ENCODE measurements at places on chromosomes 2 and 18.
A peak's percentile ranks its signal among the peaks of the same experiment; 100 is the strongest.

DNA sequence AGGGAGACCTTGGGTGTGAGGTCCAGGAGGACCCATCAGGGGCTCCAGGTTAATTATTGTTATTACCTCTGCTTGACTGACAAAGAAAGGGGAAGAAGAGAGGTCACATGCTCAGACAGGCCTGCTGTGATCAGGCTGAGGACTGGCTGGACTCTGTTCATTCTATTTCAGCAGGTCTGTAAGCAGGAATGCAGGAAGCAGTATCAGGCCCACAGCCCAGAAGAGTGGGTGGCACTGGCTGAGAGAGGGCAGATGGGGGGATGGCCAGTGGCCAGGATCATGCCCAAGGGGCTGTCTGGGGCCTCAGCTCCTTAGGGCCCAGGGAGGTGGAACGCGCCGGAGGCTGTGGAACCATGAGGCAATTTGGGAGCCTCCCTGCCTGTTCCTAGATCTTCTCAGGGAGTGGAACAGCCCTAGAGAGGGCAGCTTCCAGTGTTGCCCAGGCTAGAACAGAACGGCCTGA lies 43.7 kb upstream of the ZBTB7C start:
- no peak for DNase-seq

GRCh38 chr18:12744103-12744502 lies 41.3 kb downstream of the PSMG2 start:
- DNase-seq: peak; percentile 23

DNA sequence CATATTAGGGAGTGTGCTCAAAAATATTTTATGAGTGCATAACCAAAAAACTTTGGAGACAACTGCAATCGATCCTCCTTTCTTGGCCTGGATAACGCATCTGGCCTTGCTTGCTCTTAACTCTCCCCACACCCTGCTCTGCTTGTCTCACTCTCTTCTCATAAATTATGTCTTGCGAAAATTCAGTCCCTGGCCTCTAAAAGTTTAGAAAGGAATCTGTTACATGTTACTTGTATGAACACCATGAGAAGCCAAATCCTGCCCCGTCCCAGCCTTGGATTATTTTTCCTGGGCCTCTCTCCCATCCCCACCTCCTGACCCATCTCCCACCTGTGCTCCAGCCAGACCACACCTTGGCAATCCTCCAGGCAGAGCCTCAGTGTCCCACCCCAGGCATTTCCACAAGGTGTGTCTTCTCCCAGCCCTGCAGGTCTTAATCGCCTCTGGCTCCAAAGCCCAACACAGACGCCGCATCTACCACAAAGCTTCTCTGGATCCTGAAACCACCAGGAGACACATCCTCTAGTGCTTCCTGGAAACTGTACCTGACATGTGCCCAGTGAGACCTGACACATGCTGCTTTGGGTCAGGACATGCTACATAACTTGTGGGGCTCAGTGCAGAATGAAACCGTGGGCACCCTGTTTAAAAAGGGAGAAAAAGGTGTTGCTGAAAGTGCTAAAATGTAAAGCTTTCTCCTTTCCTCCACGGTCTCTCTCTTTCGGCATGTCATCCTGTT lies 99.6 kb upstream of the ST3GAL5 start:
- no peak for DNase-seq

DNA sequence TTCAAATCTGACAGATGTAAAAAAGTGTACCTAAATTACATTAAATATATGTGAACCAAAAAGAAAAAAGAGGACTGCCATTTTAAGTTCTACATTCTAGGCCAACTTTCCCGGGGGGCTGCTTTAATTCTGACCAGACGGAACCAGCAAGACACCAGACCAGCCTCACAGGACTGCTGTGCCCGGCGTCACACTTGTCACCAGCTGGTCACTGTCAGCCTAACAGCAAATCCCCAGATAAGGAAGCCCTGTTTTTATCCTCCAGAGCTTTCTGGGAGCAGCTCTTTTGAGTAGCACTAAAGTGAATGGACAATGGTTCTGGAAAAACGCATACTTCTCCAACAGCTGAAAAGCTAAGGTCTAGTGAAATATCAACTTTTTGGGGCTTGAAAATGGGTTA lies 35.6 kb downstream of the CYB5A start:
- DNase-seq: no peak

Data from putamen (tissue), 1 donor.